Thoracic aorta (tissue), 2 donors: ENCODE measurements at places on chromosomes 4 and X. TPM values are rescaled to one million over a fixed set of nuclear protein-coding genes. Genes with fewer than 3 reads are reported as not detected.

DNA sequence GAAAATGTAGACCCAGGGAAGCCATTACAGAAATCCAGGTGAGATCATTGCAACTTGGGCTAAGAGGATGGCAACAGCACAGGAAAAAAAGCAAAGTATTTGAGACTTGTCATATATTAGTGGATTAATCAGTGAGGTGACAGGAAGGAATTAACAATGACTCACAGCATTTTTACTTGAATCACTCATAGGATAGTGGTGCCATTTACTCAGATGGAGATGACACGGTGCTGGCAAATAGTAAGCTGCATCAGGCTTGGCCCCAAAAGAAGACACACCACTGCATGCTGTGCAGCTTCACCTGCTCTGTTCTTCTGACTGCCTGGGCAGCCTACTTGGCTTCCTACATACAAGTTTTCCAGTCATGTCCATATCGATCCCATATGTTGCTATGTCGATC lies 144.8 kb downstream of the FRYL start:
- H3K4me1 ChIP-seq = peaks cover 20% of the 10 kb centered on the region
- no peaks in the 10 kb centered on the region for H3K36me3 ChIP-seq
- H3K27me3 ChIP-seq = no peaks in the 10 kb centered on the region
- no peak overlapping the region for H3K4me3 ChIP-seq

- no peaks in the 10 kb centered on the region for H3K4me1 ChIP-seq
- H3K27ac ChIP-seq = no peak overlapping the region
- H3K4me3 ChIP-seq = no peak overlapping the region
- H3K36me3 ChIP-seq = no peaks in the 10 kb centered on the region
- no peaks in the 10 kb centered on the region for H3K27me3 ChIP-seq
- no peak for DNase-seq
Measured at GRCh38 chrX:40018041-40018440, 79.7 kb downstream of the BCOR start.

- no peak for DNase-seq
- peaks cover 8% of the 10 kb centered on the region for H3K36me3 ChIP-seq
- no peak overlapping the region for H3K4me3 ChIP-seq
Measured at GRCh38 chr4:125481334-125482045, 166.7 kb downstream of the FAT4 start.

The ALB gene
- not detected for total RNA-seq

- H3K4me1 ChIP-seq = peaks cover 17% of the 10 kb centered on the region
- no peak overlapping the region for H3K4me3 ChIP-seq
- DNase-seq = no peak
- no peak overlapping the region for H3K27ac ChIP-seq
- H3K27me3 ChIP-seq = no peaks in the 10 kb centered on the region
Measured at GRCh38 chr4:141643557-141643956, 7.2 kb downstream of the IL15 start.
